ENCODE measurements at places on chromosomes 5 and 9. TPM values are rescaled to one million over a fixed set of nuclear protein-coding genes. Genes with fewer than 3 reads are reported as not detected.

DNA sequence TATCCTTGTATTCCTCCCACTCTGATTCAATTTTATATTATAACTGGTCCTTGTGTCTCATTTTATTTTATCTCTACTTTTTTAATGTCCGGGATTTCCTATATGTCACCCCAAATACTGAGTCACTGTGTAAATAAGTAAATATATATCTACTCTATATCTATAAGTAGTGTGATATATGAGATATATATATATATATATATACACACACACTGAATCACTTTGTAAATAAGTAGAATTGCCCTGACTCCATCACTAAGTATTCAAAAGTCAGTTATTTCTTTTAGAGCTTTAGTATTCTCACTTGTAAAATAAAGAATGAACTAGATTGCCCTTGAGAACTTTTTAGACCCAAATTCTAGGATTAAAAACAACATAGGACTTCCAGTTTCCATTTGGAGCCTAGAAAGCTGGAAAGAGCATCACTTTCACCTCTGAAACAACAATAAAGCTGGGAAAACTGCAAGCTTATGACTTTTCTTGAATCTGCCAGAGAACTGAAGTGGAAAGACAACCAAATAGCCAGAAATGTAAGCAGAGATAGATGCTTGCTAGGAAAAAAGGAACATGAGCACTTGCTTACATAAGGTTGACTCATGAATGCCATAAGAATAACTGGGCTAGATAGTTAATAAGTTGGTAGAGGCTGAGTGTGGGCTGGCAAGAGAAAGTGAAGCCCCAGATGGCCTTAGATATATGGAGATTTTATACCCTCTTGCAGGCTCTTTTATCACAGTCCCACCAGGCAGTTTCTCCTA lies 171.1 kb upstream of the TLX3 start:
- DNase-seq: no peak

DNA sequence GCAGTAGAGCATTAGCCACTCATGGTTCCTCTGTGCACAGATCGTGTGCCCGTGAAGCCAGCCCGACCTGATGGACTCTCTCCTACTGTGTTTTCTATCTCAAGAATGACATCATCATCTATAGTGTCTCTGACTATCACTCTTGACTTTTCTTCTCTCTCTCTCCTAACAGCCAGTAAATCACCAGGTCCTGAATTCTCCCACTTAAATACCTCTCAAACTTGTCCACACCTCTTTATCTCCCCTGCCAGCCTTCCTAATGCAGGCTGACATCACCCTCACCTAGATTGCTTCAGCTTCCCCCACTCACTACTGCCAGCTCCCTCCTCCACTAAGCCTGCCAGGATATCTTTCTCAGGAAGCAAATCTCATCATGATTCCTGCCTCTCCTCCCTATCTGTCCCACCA lies 90.6 kb upstream of the MIER3 start:
- no peak for DNase-seq

- DNase-seq: no peak
These were observed 55.4 kb downstream of the FOXI1 start for GRCh38 chr5:170161069-170161468.

Gene CYLC2
- total RNA-seq: not detected

Gene SGCD
- total RNA-seq: 10.5 TPM

Gene CSF2
- not detected for total RNA-seq

Gene PCDHA5
- 10.7 TPM for total RNA-seq

GRCh38 chr5:54217826-54218503 lies 92.4 kb downstream of the ARL15 start:
- DNase-seq: peak; percentile 50

GRCh38 chr9:133612816-133613215 lies 3.6 kb upstream of the FAM163B start:
- no peak for DNase-seq

- DNase-seq: no peak
These were observed 152.9 kb upstream of the CHD1 start for GRCh38 chr5:99081711-99082110.

Gene EMB
- 7.9 TPM for total RNA-seq

- peak; percentile 95 for DNase-seq
These were observed at the start of gene ATP6V1G1 for GRCh38 chr9:114587345-114588202. Gene ATP6V1G1 (plus strand): TSS chr9:114587769. CDS start chr9:114587839, 70 bp downstream.

Gene SLC1A3
- 562 TPM for total RNA-seq

GRCh38 chr5:56405116-56405908 lies 172.2 kb upstream of the ANKRD55 start:
- DNase-seq: no peak

- no peak for DNase-seq
These were observed 43.6 kb upstream of the KDM4C start for GRCh38 chr9:6714176-6714575.

- DNase-seq: no peak
These were observed 1.8 kb upstream of the AGPAT2 start for GRCh38 chr9:136689108-136689460.

Gene TBC1D13
- 8.4 TPM for total RNA-seq

Gene LTC4S
- total RNA-seq: 2.7 TPM

Gene TEK
- total RNA-seq: 10.2 TPM

GRCh38 chr9:4583001-4583400 lies 79.1 kb upstream of the PLPP6 start:
- no peak for DNase-seq

Gene SH3TC2
- 2.6 TPM for total RNA-seq

DNA sequence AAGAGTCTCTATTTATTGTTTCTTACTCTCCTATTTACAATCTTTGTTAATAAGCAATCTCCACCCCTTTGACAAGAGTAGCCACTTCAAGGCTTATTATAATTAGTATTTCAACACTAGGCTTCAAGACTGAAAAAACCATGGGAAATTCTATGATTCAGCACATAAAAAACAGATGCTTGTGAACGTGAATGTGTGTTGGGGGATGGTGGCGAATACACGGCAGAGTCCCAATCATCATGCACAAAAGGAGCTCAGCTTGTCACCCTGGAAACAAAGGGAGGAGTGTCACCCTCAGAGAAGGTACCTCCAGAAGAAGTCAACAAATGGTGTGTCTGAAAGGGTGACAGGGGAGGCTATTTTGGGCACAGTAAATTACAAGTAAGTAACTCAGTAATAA lies 157.2 kb upstream of the RETREG1 start:
- no peak for DNase-seq

- DNase-seq: no peak
These were observed 135.2 kb upstream of the RAPGEF1 start for GRCh38 chr9:131874916-131875670.

DNA sequence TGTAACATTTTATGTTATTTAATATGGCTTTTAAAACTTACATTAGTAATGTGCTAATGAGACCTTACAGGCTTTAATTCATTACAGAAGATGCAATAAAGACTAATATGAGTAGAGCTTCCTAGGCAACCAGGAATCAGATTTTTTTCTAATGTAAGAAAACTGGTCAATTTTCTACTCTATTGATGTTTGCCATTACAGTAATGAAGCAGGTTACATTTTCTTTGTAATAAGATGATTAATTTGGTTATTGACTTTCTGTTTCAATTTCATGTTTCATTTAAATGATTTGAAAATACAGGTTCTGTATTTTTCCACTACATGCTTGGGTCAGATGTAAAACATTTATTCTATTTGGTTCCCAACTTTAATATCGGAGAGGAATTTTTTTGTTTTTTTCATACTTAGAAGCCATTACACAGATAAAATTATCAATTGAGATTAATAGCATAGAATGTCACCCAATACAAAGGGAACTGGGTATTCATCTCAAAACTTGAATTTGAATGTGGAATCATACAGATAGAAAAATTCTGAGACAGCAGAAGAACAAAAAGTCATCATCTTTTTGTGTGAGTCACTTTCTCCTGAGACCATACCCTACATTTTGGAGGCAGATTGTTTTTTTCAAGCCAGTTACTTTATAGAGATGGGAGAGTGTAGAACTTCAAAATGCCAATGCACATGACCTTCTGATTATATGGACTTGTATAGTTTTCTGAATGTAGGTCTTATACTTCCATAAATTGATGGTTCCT lies 133.6 kb upstream of the HMHB1 start:
- DNase-seq: no peak

Gene C9orf57
- not detected for total RNA-seq

Gene PKD2L2
- not detected for total RNA-seq

- no peak for DNase-seq
These were observed 17.5 kb upstream of the INSYN2B start for GRCh38 chr5:169997798-169998197.

- DNase-seq: no peak
These were observed 140.5 kb downstream of the ENTREP1 start for GRCh38 chr9:69465473-69465872.

GRCh38 chr5:147863454-147864158 lies 14.9 kb upstream of the SCGB3A2 start:
- no peak for DNase-seq

Gene DPP7
- total RNA-seq: 12.2 TPM

Gene CYSRT1
- 0.45 TPM for total RNA-seq

DNA sequence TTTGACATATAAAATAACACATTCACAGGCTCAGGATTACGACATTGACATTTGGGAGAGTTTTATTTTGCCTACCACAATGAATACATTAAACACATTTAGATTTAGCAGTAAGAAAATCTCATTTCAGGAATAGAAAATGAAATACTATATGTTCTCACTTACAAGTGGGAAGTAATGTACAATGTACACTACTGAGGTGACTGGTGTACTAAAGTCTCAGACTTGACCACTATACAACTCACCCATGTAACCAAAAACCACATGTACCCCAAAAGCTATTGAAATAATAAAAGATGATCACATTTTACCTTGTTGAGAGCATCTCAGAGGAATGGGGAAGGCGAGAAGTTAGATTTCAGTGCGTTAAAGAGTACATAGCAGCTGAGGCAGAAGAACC lies 1202.4 kb upstream of the SEMA6A start:
- DNase-seq: no peak

- no peak for DNase-seq
These were observed 1358.4 kb downstream of the EFNA5 start for GRCh38 chr5:106312360-106312759.

- no peak for DNase-seq
These were observed 5.2 kb upstream of the ST6GALNAC6 start for GRCh38 chr9:127904561-127905003.

Gene GAPT
- not detected for total RNA-seq

DNA sequence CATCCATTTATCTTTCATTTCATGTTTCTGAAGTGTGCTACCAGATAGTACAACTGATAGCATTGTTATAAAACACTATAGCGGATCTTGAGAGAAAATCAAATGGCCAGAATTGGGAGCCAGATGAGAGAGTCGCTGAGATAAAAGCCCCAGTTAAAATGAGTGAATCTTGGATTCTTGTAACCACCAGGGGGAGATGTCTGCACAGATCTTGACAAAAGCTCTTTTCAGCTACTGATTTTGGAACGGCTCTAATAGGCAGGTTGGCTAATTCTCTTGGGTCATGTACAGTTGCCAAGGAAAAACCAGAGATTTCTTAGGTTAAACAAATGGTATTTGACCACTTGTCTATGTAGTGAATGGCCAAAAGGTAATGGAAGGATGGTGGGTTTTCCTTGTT lies 21.7 kb downstream of the F2RL2 start:
- DNase-seq: peak; percentile 8

Gene PCDHA1
- total RNA-seq: 7.5 TPM

GRCh38 chr5:59485629-59486439 lies 407.7 kb downstream of the PDE4D start:
- DNase-seq: no peak

GRCh38 chr9:129610473-129611306 lies 10.2 kb downstream of the C9orf50 start:
- DNase-seq: peak; percentile 70

DNA sequence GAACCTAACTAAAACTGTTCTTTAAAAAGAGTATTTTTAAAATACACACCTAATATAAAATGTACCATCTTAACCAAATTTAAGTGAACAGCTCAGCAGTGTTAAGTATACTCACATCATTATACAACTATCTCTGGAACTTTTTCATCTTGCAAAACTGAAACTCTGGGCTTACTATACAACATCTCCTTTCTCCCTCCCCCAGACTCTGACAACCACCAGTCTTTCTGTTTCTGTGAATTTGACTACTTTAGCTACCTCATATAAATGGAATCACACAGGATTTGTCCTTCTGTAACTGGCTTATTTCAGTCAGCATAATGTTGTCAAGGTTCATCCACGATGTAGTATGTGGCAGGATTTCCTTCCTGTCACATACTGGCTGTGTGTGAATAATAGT lies 93.5 kb downstream of the FOXD1 start:
- DNase-seq: no peak

Gene ZNF608
- total RNA-seq: 86.3 TPM

Gene BTNL8
- not detected for total RNA-seq

Gene PCDHGB4
- total RNA-seq: 25.1 TPM

Gene NRG2
- total RNA-seq: 5.1 TPM

DNA sequence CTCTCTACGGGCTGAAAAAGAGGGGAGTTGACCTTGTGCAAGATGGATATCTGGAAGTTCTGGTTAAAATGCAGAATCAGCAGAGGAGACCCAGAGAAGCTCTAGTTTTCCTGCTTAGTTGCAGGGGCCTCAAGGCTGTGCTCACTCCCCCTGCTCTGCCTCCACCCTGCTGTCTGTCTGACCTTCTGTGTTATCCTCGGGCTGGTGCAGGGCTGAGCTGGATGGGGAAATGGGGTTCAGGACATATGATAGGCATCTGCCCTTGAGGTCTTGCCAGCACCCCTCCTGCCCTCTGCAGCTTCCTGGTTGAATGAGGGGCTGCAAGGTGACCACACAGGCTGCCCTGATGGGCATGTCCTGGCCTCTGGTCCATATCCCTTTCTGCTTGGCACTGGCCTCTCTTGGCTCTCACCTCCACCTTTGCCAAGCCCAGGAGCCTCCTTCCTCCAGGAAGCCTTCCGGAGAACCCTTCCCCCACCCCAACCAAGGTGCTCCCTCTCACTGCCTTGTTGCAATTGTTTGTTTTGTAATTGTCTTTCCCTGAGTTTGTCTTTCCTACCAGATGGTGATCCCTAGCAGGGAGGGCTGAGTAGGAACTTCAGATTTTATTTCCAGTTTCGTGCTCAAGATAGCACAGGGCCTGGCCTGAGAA lies 1.3 kb downstream of the TMEM268 start:
- DNase-seq: no peak

- DNase-seq: no peak
These were observed 458.5 kb downstream of the MAT2B start for GRCh38 chr5:163963881-163964280.

- DNase-seq: no peak
These were observed 235.4 kb upstream of the RIOK2 start for GRCh38 chr5:97418462-97418861.

Gene SLCO6A1
- not detected for total RNA-seq

- DNase-seq: no peak
These were observed 495.4 kb downstream of the MAT2B start for GRCh38 chr5:164000819-164001218.

DNA sequence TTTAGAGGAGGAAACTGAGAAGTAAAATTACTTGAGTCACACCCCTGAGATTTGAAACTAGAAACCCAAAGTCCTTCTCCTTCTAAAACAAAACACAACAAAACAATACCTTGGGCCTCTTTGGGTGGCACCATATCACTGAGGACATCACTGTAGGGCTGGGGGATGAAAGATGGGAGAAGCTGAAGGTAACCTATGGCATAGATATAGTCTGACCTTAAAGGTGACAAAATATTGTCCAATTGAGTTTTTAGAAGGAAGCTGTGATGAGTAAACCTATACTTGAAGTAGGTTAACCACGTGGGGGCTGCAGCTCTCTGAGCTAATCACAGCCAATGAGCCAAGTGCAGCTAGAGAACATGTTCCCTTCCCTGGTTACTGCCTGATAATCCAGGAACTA lies 167.4 kb upstream of the CD180 start:
- DNase-seq: no peak

GRCh38 chr5:170169996-170170395 lies 62.8 kb upstream of the C5orf58 start:
- no peak for DNase-seq

Data from cerebellum (tissue), 4 donors.